ENCODE measurements at places on chromosomes 11 and 22.

- no peak for DNase-seq
Measured at GRCh38 chr11:120898568-120898967, 125.3 kb upstream of the TBCEL start.

GRCh38 chr11:2870460-2870859, 15.1 kb downstream of the CDKN1C start:
- no peak for DNase-seq

DNA sequence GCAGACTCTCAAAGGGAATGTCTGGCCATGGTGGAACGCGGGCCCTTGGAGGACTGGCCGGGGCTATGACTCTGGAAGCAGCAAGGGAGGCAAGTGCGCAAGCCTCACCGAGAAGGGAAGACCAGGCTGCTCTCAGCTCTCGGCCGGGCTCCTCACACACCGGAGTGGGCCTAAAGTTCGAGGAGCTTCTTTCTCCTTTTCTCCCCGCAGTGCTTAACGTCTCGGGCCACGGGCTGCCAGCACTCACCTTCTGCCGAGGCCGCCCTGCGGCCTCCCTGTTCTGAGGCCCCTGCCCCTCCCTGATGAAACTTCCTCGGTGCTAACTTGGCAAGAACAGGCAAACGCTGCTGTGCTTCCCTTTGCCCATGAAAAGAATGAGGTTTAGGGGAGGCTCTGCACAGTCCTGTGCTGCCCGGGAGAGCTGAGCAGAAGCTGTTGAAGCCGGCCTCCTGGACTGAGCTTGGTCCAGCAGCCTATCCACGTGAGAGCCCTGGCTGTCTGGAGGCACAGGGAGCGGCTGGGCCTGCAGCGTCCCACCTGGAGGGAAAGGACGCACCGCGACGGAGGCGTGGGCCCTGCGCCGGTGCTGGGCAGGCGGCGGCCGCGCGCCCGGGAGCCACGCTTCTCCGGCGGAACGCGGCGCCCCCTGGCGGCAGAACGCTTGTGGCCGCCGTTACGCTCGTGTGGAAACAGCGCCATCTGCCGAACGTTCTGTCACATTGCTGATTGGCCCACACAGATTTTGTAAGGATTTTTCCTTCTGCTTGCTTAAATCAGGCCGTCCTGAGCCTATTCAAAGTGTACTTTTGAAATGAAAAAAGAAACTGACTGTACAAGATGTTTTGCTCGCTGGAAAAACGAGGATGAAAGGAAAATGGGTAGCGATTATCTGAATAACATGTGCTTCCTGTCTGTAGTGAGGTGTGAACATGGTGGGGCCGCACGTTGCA, 65.0 kb upstream of the TMEM45B start:
- DNase-seq = peak; percentile 60

GRCh38 chr11:133833898-133834681, 11.2 kb downstream of the SPATA19 start:
- no peak for DNase-seq

- DNase-seq = no peak
Measured at GRCh38 chr11:5703741-5704536, 14.3 kb downstream of the TRIM22 start.

GRCh38 chr11:110829873-110830272, 117.6 kb upstream of the ARHGAP20 start:
- peak; percentile 24 for DNase-seq

DNA sequence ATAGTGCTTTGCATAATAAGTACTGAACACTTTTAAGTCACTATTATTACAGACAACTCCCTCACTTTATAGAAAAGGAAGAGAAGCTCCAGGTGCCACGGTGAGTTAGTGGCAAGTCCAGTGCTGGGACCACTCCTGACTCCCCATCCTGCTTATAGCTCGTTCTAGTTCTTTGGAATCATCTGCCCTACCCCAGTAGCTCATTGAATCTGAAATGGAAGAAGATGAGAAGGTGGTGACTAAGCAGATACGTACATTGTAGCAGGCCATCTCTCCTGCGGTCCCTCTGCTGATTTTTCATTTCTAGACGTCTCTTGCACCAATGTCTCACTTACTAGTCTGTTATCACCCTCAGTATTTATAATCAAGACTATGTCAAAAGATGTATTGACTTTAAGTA, 21.6 kb downstream of the MMP20 start:
- no peak for DNase-seq

DNA sequence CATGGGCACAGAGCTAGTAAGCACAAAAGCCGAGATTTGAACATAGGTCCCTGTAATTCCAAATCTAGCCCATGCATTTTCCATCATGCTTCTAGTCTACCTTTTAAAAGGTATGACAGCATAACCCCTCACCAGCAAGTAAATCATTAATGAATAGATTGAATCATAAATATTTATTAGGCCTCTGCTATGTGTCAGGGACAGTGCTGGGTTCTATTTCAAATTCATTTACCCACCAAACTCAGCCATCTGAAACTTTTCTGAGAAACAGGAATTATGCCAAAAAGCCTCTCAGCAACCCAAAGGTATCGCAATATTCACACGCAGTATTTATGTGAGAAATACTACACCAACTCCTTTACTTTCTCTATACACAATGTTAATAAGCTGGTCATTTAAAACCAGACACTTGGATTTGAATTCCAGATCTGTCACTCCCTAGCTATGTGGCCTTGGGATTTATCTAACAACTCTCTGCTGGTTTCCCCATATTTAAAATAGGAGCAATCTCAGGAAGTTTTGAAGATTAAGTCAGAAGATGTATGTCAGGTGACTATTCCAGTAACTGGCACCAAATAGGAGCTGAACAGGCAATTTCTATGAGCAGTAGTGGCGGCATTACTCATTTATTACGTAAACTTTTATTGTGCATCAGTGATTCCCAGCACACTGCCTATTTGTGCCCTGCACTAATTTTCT, 191.4 kb downstream of the TENM4 start:
- peak; percentile 77 for DNase-seq

- peak; percentile 56 for DNase-seq
Measured at GRCh38 chr11:78698612-78699011, 123.9 kb upstream of the NARS2 start.

DNA sequence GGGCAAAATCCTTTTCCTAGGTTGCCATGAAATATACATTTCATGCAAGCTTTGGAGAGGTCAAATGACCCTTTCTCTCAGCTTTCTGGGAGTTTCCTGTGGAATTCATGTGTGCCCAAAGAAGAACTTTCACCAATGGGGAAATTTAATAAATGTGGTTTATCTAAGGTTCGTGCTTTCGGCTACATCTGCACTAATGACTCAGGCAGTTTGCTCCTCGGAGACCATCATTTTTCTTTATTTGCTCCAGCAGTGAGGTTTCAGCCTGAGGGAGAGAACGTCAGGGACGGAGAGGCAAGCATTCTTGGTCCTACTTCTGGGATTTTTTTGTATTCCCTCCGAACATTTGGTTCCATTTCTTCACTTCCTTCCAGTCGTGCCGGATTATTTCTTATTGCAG, 85.2 kb downstream of the FLI1 start:
- DNase-seq = peak; percentile 59

- peak; percentile 30 for DNase-seq
Measured at GRCh38 chr22:41094041-41094593, 1.7 kb downstream of the EP300 start.

DNA sequence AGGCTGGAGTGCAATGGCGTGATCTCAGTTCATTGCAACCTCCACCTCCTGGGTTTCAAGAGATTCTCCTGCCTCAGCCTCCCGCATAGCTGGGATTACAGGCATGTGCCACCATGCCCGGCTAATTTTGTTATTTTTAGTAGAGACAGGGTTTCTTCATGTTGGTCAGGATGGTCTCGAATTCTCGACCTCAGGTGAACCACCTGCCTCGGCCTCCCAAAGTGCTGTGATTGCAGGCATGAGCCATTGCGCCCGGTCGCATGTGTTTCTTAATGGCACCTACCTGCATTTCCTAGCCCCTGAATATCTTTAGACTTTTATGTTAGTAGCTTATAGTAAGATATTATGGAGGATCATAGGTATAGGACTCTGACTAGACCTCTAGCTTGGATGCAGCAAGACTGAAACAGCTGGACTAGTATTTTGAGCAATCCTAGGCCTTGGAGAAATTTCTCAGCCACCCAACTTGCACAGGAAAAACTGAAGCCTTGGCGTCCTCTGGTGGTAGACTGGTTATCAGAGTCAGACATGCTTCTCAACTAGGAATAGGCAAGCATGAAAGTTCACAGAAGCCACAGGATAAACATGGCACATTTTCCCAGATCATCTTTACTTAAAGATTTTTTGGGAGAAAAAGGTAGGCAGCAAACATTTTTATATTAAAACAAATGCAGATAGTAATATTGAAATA, 22.7 kb upstream of the C1QTNF4 start:
- DNase-seq = peak; percentile 70

DNA sequence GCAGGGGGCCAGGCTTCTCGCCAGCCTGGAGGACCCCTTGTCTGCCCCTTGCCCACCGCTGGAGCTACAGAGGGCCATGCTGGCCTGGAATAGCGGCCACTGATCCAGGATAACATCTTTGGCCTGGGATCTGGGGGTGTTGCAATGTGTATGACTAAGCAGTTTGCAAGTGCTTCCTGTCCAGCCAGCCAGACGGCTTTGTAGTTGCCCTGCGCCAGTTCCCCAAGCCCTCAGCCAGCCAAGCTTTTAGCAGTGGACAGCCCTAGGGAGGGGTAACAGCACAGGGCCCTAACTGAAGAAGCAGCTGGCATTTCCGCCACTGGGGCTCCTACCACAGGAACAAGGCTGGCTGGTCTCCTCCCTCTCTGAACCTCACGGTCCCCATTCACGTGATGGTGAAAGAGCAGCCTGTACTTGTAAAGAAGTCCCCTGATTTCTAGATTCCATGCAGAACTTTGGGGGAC, 32.1 kb downstream of the UQCR10 start:
- peak; percentile 56 for DNase-seq

DNA sequence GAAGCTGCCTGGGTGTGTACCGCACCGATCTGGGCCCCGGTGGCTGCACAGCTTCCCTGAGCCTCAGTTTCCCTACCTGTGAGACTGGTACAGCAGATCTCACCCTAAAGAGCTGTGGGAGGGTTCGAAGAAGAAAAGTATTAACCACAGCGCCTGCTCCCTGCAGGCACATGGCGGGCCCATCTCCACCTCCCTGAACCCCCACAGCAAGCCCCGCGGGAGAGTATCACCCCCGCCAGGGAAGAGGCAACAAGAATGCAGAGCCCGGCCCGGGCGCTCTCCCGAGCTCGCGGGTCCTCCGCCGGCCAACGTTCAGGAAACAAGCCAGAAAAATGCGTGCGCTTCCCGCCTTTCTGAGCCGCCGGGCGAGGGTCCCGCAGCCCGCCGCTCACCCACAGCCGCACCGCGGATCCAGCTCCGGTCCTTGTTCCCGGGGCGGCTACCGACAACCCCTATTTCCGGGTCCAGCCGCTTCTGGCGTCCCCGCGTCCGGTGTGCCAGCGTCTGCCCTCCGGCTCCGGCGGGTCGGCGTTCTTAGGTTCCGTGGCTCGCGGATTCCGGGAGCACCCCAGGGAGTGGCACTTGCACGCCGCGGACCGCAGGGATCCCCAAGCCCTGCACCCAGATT, at the start of gene TOP3B:
TSS of gene TOP3B (minus strand) at position 450 of the 628 bp plus-strand sequence. CDS start 7,078 bp downstream, outside the sequence.
- DNase-seq = peak; percentile 76

DNA sequence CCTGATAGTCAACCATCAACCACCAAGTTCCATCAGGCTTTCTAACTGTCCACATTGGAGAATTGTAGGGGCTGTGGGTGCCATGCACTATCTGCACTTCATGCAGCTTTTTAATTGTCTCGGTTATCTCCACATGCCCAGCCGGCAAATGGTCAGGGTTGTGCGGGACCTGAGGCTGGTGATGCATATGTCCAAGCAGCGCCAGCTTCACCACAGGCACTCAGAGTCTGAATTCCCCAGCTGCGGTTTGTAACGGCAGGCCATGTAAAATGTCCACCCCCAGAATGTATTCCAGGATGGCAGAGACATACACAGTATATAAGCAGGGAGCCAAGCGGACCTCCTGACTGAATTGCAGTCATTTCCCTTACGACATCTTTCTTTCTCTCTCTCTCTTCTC, 435.6 kb downstream of the DYNC2H1 start:
- no peak for DNase-seq

DNA sequence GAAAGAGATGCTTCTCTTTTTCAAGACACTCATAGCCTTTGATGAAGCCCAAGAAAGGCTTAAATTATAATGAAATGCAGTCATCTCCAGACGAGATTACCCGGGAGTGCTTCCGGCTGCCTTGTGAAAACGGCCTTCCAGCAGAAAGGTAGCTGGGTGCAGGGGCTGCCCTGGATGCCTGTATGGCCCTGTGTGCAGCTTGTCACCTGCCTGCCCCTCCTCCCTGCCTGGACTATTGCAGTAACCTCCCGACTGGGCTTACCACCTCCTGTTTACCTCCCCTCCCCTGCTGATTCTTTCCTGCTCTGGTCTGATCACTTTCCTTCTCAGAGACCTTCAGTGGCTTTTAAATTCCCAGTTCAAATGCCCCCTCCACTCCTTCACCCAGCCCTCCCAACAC, 126.4 kb upstream of the SYT13 start:
- no peak for DNase-seq

- DNase-seq = no peak
Measured at GRCh38 chr11:122025757-122026156, 90.3 kb downstream of the BLID start.

- DNase-seq = no peak
Measured at GRCh38 chr11:33291004-33291777, 34.0 kb downstream of the HIPK3 start.

- DNase-seq = no peak
Measured at GRCh38 chr11:67253872-67254624, 12.2 kb upstream of the GRK2 start.

- no peak for DNase-seq
Measured at GRCh38 chr11:78795621-78796261, 221.1 kb upstream of the NARS2 start.

Measured in fibroblast of skin of right quadriceps (primary cell).